ENCODE measurements at places on chromosomes 1 and 21.

DNA sequence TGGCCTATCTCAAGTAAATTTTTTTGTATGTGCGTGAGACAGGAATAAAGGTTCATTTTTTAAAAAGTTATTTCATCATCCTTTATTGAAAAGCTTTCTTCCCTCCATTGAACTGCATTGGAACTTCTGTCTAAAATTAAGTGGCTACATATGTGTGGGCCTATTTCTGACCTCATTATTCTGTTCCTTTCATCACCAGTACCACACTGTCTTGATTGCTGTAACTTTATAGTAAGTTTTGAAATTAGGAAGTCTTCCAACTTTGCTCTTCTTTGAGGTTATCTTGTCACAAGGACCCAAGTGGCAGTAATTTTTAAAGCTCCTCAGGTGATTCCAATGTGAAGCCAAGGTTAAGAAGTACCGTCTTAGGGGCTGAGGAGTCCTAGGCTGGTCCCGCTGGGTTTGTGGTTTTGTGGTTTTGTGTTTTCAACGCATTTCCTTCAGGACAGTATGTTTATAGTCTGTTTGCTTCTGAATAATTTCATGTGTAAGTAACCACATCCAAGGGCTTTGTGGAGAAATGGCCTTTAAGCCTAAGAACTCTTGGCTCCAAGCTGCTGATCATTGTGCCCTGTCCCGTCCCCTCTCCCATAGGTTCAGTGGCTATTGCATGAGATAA, 12.4 kb upstream of the SCAF4 start:
- peak; percentile 49 for DNase-seq

DNA sequence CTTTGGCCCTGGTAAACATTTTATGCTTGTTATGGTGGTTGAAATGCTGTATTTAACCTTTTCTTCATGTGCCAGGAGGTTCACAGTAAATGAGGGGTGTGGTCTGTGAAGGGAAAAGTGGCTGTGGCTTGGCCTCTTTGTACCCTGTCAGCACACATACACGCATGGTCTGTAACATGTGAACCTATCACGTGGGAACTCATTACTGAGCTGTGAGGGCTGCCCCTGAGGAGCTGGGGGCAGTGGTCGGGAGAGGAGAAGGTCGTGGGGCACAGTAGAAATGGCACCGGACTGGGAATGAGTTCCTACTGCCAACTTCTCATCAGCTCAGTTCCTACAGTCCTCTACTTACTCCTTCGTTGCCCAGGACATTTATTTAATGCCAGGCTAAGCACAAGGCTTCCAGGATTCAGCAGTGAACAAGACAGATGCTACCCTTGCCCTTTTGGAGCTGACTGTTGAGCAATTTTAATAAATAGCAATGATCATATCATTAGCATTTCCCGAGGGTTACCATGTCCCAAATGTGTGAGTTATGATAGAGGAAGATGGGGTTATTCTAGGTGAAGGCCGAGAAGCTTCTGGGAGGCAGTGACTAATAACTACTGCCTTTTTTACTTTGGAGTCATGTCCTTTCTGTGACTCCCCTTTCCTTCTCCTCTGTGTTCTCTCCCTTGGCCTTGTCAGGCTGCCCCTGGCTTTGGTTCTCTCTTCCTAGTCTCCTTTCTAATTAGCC, 38.8 kb downstream of the DDR2 start:
- peak; percentile 90 for DNase-seq

DNA sequence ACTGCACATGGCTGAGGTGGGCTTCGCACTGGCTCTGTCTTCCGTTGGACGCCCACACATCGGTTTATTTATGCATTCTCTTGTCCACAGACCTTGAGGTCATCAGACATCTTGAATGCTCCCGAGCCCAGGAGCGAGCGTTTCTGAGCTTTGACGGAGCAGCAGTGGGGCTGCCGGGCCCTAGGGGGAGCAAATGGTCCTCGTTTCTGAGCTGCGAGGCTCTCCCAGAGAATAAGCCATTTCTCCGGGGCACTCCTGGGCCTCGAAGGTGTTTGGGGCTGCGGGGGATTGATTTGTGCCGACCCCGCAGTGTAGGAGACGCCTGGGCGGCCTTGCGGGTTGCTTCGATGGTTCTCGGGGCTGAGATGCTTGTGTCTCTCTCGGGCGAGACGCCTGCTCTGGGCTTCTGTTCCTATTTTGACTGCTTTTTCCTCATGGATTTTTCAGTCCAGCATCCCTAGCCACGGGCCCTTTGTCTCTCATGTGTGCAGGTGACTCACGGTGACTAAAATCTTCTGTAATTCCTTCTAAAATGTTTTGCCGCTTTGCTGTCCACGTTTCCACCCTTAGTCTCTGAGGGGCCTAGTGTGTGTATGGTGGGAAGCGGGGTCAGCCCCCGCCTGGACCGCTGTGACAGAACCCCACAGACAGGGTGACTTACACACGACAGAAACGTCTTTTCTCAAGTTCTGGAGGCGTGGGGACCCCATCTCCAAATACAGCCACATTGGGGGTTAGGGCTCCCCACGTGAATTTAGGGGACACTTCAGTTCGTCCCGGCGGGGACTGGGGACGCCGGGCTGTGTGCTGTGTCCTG, 62.1 kb downstream of the FAAP20 start:
- peak; percentile 32 for DNase-seq

DNA sequence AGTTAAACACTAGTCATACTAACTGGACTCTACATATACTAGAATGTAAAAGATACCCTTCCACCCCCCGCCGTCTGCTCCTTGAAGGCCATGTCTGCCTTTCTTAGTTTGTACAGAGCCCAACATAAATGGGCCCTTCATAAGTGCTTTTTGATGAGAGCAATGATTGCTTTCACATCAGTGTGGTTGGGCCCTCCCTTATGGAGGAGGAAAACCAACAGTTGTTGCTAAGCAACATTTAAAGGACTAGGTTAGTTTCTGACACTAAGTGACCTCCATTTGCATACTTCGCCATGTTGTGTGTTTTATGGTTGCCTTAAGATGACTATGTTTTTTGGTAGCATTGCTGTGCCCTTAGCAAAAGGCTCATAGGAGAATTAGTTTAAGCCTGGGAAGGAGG, 182.0 kb upstream of the SGIP1 start:
- no peak for DNase-seq

DNA sequence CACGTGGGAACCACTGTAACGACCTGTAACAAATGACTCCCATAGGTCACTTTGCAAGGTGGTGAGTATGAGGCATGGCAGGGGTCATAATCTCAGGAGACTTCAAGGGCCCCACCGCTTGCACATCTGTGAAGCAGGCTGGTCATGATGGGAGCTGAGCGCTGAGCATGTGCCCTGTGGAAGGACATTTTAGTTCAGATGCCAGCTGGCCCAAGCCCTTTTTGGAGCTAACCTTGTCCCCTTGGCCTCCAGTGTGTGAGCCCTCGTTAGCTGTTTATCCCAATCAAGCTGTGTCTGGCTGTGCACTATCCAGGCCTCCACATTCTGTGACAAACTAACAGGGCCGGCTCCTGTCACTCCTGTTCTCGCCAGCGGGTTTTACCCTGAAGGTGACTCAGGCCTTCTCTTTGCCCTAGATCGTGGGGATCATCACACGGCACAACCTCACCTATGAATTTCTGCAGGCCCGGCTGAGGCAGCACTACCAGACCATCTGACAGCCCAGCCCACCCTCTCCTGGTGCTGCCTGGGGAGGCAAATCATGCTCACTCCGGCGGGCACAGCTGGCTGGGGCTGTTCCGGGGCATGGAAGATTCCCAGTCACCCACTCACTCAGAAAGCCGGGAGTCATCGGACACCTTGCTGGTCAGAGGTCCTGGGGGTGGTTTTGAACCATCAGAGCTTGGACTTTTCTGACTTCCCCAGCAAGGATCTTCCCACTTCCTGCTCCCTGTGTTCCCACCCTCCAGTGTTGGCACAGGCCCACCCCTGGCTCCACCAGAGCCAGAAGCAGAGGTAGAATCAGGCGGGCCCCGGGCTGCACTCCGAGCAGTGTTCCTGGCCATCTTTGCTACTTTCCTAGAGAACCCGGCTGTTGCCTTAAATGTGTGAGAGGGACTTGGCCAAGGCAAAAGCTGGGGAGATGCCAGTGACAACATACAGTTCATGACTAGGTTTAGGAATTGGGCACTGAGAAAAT, 7.6 kb downstream of the NPPA start:
- no peak for DNase-seq

DNA sequence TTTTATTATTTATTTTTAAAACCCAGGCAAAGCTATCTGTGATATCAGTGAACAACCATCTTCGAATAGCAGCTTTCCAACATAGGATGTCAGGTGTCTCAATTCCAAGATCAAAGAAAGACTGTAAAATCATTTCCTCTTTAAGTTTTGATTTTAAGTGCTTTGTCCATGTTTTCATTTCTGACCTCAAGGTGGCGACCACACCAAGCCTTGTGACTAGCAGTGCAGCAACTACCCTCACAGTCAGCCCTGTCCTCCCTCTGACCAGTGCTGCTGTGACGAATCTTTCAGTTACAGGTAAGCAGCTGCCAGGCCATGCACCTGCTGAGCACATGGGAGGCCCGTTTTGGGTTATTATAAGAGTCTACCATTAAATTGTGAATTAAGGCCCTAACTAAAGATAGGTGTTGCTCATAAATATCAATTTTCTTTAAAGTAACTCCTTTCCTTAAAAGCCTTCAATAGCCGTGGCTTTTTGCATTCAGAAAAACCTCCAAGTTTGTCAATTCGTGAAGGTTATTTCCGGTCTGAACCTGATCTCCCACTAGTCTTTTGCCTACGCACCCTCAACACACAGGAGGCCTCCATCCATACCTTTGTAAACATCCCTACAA, 117.0 kb downstream of the CD247 start:
- DNase-seq: peak; percentile 41

- DNase-seq: no peak
Measured at GRCh38 chr1:53336146-53336545, 8.3 kb upstream of the LRP8 start.

GRCh38 chr1:187070076-187070475, 241.3 kb downstream of the PLA2G4A start:
- no peak for DNase-seq

DNA sequence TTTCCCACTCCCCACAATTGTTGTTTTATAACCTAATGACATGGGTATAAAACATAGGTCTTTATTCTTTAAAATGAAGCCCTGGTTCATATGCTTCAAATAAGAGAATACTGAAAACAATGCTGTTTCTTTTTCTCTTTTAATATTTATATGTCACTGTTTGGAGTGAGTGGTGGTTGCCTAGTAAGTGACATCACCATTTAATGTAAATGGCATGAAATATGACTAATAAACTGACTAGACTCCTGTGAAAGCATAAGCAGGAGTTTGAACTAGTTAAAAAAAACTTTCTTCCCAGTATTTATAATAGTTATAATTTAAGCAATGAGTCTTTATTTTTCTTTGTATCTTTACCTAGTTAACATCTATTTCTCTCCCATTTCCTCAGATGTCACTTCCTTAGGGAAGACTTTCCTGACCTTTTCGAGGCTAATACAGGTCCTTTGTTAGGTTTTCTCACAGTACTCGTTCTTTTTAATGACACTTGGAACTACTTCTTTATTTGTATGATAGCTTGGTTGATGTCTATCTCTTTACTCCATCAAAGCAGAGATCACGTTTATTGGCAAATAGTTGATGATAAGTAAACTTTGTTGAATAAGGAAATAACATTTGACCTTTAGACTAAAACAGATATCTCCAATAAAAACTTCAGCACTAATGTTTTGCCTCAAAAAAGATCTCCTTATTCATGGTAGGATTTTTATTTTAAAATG, 105.4 kb upstream of the PDC start:
- DNase-seq: no peak

DNA sequence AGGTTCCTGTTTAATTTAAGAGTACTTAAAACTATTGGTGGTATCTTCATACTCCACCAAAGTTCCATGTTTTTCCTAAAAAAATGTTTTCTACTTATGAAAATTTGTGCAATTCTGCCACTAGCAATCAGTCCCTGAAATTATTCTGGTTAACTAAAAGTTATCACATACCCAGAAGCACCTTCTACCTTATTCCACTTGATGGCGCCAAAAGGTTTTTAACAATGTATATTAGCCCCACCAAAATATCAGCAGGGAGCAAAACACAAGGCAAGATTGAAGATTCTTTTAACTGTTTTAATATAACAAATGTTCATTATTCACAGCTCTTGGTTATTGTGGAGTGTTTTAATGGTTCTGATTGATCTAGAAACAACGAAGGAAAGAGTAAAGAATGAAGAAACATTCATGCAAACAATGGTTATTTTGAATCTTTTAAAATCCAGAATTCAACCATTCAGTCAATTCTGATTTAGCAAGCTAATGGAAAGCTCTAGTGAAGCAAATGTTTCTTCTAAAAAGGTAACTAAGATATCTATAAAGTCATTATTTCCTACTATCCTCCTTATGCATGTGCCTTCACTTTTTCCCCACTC, 67.2 kb downstream of the TTLL7 start:
- DNase-seq: peak; percentile 34

- DNase-seq: peak; percentile 14
Measured at GRCh38 chr1:200206761-200207160, 179.3 kb downstream of the NR5A2 start.

DNA sequence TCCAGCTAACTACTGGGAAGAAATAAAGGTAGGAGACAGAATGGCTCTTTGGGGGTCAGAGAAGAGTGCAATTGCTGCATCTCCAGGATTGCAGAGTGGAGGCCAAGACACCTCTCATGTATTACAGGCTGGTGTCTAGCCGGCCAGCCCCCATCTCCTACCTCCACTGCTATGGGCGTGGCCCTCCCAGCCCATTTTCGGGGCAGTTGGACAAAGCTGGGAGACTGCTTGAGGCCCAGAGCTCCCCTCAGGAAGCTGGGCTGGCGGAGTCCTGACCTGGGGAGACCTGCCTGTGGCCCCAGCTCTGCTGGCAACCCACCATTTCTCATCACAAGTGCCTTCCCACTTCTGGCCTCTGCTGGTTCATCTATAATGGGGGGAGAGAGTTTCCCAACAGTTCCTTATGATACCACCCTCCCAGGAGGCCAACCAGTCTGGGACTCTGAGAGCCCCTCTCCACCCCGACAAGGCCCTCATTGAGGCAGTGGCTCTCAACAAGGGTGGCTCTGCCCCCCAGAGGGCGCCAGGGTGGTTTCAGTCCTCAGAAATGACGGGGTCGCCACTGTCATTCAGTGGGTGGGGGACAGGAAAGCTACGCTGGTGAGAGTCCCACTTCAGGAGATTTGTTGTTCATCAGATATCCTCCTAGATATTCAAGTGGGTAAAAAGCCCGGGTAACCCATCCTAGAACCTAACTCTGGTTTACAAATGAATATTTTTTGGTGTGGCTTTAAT, 11.5 kb downstream of the RAP1GAP start:
- no peak for DNase-seq
